ENCODE measurements at places on chromosomes 12 and 14. TPM values are rescaled to one million over a fixed set of nuclear protein-coding genes. Genes with fewer than 3 reads are reported as not detected.

The FIGNL2 gene
- total RNA-seq: 0.25 TPM

The MYO1H gene
- total RNA-seq: not detected

The KRT83 gene
- total RNA-seq: 7.2 TPM

The PTHLH gene
- total RNA-seq: 17.9 TPM

The DLGAP5 gene
- total RNA-seq: 31.4 TPM
